Suppressor macrophage treated with lipopolysaccharide for 4 hours (primary cell): ENCODE measurements at places on chromosomes 5 and 9.

- no peak for DNase-seq
Measured at GRCh38 chr9:105877721-105878120, 183.4 kb downstream of the TMEM38B start.

DNA sequence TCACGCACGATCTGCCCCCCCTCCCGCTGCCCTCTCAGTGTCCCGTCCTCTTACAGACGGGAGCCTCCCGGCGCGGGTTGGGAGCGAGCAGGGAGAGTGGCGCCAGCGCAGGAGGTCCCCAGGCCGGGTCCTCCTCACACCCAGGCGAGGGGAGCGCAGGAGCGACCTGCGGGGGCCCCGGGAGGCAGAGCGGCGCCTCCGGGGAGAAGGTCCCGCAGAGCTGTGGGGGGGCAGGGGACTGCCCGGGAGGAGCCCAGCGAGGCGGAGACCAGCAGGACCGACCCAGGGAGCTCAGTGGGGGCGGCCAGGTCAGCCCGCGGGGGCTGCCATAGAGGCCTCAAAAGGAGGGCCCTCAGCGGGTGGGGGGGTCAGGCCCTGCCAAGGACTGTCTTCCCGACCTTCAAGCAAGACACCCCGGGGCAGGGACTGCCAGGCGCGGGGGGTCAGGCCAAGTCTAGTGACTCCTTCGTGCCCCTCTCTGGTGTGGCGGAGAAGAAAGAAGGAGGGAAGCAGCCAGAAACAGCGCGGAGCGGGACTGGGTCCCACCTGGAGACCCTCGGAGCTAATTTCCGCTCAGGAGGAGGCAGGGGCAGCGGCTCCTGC is 123.3 kb upstream of the ERCC6L2 start:
- DNase-seq = no peak

DNA sequence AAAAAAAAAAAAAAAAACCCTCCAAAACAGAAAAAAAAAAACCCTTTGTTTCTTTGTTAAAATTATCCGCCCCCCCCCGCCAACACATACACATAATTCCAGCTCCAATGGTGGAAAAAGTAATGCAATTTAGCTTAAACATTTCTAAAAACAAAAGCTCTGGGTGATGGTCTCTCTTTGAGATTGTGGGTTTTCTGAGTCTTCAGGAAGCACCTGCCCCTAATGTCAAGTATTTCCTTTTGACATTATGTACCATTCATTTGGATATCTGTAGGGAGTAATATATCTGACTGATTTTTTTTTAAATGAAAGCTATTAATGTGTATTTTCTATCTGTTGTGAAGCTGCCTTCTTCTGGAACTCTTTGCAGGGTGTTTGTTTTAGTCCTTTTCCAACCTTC is 389.7 kb downstream of the TAF11L14 start:
- DNase-seq = no peak

GRCh38 chr5:66285343-66285922 is 141.3 kb downstream of the SREK1 start:
- no peak for DNase-seq

DNA sequence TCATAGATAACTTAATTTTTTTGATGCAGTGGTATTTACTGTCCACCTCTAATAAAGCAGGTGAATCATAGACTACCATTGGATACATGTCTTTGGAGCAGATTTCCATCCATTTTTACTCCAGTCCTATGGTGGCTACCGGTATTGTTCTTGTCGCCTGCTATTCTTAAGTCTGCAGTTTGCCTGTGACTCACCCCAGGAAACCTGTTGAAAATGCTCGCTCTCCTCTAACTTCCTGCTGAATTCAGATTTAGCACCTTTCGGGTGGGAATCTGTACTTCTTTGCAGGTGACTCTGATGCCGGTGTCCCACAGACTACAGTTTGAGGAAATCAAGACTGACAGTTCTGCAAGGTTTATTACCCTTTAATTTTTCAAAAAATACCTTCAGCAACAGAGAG is 58.8 kb upstream of the DHFR start:
- no peak for DNase-seq

- peak; percentile 98 for DNase-seq
Measured at GRCh38 chr5:8457187-8458037, 588.5 kb downstream of the MTRR start.

DNA sequence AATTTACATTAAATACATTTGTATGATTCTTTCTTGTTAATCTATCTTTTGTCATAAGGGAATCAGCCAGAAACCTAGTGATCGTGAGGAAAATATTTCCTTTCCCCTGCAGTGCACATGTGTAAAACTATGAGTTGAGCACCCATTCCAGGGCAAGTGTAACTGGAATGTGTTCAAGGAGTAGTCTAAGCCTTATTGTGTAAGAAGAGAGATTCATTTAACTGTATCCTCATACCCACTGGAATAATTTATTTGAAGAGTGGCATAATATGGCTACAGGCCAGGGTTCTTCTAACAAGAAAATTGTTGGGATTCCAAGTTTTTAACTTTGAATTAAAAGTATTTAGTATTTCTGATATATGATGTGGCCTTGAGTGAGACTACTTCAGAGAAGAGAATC is 1692.7 kb downstream of the EFNA5 start:
- DNase-seq = no peak

- no peak for DNase-seq
Measured at GRCh38 chr5:137366526-137366925, 132.6 kb downstream of the SPOCK1 start.

DNA sequence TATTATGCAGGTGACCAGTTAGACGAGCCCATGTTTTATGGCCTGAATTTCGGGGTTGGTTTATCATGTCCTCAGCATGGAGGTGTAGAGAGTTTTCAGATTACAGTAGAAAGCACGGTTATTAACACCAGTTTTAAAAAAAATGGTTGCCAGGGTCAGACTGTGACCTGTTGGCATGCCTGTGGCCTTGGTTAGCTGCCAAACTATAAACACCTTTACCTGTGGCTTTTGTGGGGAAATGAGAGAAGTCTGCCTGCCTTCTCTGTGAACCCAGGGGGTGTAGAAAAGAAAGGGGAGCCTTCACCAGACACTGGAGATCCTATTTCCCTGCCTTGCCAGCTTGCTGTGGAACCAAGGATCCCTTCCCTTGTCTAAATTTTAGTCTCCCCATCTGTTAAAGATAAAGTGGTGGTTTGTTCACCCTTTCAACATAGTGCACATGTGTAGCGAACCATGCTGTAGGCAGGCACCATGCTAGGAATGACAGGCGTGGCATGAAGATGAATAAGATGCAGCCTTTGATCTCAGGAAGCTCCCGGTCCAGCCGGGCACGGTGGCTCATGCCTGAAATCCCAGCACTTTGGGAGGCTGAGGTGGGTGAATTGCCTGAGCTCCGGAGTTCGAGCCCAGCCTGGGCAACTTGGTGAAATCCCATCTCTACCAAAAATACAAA is 6.1 kb upstream of the PHF19 start:
- no peak for DNase-seq

DNA sequence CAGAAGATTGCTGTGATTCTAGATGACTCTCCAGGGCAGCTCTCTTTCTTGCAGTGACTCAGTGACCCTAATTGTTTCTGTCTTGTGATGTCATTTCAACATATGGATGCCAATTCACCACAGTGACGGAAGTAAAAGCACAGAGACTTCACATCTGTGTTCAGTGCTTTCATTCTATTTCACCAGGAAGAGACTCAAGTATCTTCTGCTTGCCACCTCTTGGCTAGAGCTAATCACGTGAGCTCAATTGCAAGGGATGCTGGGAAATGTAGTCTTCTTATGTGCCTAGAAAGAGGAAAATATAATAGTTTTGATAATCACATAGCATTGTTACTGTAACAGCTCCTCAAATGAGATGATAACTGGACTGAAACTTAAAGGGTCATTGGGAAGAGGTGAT is 453.3 kb upstream of the KLF4 start:
- peak; percentile 44 for DNase-seq

GRCh38 chr5:163790497-163790896 is 285.1 kb downstream of the MAT2B start:
- DNase-seq = no peak

DNA sequence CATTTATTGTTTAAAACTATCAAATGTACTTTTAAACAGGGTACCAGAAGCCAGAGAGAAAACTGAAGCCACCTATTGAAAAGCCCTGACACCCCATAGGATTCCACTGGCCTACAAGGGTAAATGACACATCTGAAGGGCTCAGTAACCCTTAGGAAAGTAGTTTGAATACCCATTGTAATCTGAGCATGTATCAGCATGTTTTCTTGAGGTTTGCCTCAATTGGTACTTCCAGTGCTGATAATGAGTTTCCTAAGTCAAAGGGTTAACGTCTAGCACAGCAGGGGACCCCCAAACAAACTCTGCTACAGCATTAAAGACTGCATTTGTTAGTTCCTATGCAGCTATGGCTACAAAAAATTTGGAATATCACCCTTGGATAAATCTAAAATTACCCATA is 657.1 kb downstream of the NR2F1-AS1 start:
- no peak for DNase-seq

- peak; percentile 8 for DNase-seq
Measured at GRCh38 chr5:54480296-54480695, 24.8 kb downstream of the HSPB3 start.

DNA sequence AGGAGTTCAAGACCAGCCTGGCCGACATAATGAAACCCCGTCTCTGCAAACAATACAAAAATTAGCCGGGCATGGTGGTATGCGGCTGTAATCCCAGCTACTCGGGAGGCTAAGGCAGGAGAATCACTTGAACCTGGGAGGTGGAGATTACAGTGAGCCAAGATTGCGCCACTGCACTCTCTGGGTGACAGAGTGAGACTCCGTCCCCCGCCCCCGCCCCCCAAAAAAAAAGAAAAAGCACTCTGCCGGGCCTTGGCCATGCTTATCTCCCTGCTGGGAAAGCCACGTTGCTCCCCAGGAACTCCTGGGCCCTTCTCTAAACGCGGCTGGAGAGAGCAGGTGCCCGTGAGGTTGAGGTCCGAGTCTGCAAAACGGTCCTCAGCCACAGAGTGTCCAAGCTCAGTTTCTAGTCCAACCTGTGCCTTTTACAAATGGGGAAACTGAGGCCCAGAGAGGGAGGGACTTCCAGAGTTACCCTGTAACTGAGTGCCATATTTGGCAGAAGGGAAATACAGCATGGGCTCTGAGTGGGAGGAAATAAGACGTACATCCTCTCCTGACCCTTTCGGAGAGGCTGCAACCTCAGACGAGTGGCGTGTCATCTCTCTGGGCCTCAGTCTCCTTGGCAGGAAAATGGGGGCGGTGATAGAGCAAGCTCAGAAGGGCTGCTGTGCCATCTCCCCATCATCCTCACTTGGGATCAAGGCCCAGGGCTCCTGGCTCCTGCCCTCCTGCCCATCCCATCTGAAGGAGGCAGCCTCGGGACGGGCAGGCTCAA is 6.6 kb upstream of the PHYHD1 start:
- DNase-seq = no peak

GRCh38 chr5:55847837-55848236 is 3.3 kb upstream of the IL31RA start:
- DNase-seq = no peak

GRCh38 chr9:121138973-121139372 is 62.7 kb downstream of the RAB14 start:
- no peak for DNase-seq

DNA sequence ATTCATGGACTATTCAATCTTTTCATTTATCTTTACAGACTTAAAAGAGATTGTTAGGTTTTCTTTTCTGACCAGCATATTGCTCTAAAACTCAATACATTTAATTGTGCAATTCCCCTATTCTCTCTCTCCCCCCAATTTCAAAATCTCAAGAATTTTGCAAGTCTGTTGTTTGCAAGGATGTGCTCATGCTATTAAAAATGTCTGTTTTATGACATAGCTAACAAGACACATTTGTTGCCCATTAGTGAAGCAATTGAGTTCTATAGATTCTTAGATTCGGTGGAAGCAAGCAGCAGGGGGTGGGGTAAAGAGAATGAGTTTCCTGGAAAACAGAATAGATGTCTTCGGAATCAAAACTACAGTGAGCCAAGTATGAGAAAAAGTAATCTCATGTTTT is 8.5 kb upstream of the CSNK1A1 start:
- DNase-seq = peak; percentile 57

DNA sequence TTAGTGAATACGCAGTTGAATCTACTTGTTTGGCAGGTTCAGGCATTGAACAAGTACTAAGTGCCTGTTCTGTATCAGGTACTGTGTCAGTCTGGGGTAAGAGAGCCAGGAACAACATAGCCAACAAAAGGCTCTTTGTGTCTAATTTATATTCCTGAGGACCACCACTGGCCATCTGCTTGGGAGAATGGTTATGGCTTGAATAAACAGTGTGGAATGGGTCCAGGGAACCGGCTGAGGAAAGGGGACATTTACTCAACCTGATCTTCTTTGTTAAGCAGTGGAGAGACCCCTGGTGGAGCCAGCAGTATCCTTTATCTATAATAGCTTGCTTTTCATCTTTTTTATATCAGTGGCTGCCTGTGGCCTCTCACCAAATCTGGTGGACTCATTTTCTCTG is 38.6 kb downstream of the EXOSC2 start:
- DNase-seq = no peak

DNA sequence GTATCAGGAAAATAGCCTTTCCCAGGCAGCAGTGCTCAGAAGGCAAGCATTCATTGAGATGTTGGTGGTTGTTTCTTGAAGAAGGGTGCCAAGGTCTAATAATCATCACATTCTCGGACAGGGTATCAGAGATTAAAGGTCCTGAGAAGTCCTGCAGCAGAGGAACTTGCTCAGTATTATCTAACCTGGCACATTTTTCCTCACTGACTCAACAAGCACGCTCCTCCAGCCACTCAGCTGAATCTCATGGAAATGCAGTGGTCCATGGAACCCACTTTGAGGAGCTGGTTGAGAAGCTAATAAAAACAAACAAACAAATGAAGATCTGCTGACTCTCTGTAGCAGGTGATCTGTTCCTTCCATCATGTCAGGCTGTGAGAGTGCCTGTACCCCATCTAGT is 35.3 kb upstream of the ICE1 start:
- no peak for DNase-seq

- peak; percentile 38 for DNase-seq
Measured at GRCh38 chr9:131530546-131530919, 530 bp downstream of the UCK1 start.

GRCh38 chr5:5298068-5298633 is 124.3 kb upstream of the ICE1 start:
- DNase-seq = no peak

DNA sequence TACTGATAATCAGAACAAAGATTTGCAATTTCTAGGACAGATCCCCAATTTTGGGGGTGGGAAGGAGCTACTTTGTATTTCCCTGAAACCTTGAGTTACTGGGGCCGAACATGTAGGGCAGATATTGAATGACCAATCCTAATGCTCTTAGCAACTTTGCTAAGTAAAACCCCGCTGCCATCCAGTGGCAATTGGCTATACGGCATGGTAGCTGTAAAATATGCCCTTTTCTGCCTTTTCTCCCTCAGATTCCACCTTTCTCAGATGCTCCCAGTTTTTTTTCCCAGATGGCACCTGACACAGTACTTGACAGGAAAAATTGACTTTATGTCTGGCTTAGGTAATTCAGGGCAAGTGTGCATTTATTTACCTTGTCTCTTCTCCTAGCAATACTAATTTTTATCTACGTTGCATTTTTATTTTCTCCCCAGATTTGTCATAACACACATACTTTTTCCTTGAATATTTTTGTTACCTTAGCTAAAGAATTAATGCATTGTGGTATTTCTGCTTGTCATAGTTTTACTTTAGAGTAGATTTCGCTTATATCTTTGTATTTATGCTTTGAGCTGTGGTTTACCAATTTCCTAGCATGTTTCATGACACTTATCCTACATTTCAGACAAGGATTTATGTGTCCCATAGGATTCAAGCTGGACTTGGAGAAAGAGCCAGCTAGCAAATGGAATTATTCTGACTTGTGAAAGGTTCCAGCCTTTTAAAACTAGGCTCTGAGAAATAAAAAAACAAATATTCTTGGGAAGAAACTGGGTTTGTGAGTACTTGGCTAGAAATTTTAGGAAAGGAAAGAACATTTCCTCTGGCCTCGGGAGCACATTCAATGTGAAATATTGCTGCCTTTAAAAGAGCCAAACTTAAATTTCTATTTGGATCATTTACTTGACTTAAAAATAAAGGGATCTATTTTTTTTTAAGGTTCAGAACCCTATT is 37.4 kb downstream of the PIK3R1 start:
- DNase-seq = peak; percentile 79
